ENCODE measurements at places on chromosomes 1 and 21. TPM values are rescaled to one million over a fixed set of nuclear protein-coding genes. Genes with fewer than 3 reads are reported as not detected.

DNA sequence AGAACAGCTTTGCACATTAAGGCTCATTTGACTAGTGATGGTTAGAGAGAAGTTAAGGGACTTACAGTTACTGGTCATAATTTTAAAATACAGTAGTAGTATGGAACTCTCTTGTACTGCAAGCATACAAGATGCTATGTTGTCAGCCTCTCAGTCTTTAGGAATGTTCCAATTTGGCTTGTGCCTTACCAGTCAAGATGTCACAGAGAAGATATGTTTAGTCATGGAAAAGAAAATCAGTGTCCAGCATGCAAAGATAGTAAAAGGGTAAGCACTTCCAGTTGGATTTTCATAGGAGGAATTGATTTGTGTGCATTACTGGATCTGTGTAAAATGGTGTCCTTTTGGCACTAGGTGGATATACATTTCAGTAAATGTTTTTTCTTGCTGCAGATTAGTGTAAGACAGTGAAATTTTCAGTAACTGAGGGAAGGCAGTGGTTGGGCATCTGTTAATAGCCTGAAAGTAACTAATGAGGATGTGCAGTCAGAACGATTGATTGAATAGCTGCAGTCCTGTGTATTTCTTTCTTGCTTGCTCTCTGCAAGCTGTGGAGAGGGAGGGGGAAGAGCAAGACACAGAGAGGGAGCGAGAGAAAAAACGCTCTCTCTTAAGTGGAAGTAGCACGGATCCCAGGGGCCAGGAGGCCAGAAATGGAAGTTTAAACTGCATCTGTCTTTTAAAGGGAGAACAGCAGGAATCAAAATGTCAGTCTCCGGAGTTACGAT lies 108.2 kb downstream of the CLEC20A start:
- DNase-seq, result no peak
- H3K27ac ChIP-seq, result no peak overlapping the region
- H3K27me3 ChIP-seq, result no peaks in the 10 kb centered on the region
- H3K36me3 ChIP-seq, result no peaks in the 10 kb centered on the region

DNA sequence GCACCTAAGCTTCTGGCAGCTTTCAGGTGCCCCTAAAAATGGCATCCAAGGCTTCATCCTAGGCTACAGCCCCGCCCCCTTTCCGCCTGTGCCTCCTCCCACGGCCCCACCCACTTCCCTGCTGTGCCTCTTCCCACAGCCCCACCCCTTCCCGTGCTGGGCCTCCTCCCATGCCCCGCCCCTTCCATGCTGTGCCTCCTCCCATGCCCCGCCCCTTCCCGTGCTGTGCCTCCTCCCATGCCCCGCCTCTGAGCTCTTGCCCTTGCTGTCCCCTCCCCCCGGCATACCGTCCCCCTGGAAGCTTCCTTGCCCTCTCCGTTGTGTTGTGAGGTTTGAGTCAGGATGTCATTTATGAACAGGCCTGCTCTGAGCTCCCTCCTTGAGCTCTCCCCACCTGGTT lies 228.5 kb upstream of the AJAP1 start:
- no peaks in the 10 kb centered on the region for H3K27me3 ChIP-seq
- DNase-seq, result no peak
- H3K27ac ChIP-seq, result no peak overlapping the region
- H3K4me3 ChIP-seq, result no peak overlapping the region
- no peaks in the 10 kb centered on the region for H3K36me3 ChIP-seq
- no peaks in the 10 kb centered on the region for H3K4me1 ChIP-seq

GRCh38 chr21:37424396-37424795 lies 57.8 kb downstream of the DYRK1A start:
- no peaks in the 10 kb centered on the region for H3K4me1 ChIP-seq
- H3K4me3 ChIP-seq, result no peak overlapping the region
- no peak for DNase-seq
- H3K27ac ChIP-seq, result no peak overlapping the region

GRCh38 chr1:50305808-50306207 lies 117.4 kb downstream of the DMRTA2 start:
- H3K27ac ChIP-seq, result no peak overlapping the region
- no peaks in the 10 kb centered on the region for H3K4me1 ChIP-seq
- no peak for DNase-seq
- H3K27me3 ChIP-seq, result no peaks in the 10 kb centered on the region

Gene OR2T35
- total RNA-seq, result not detected

Gene TFF3
- 11.4 TPM for total RNA-seq

Gene CDC20
- 5.8 TPM for total RNA-seq

Measured in breast epithelium (tissue), 4 donors.